Cerebellar nuclear complex (tissue), 1 donor: ENCODE measurements at places on chromosomes 11 and 22.

GRCh38 chr11:127651175-127651887 lies 650.8 kb upstream of the KIRREL3 start:
- DNase-seq = no peak

- DNase-seq = no peak
Measured at GRCh38 chr11:128783513-128783912, 83.6 kb downstream of the KCNJ1 start.

- DNase-seq = no peak
Measured at GRCh38 chr11:131108760-131109159, 192.5 kb upstream of the SNX19 start.

DNA sequence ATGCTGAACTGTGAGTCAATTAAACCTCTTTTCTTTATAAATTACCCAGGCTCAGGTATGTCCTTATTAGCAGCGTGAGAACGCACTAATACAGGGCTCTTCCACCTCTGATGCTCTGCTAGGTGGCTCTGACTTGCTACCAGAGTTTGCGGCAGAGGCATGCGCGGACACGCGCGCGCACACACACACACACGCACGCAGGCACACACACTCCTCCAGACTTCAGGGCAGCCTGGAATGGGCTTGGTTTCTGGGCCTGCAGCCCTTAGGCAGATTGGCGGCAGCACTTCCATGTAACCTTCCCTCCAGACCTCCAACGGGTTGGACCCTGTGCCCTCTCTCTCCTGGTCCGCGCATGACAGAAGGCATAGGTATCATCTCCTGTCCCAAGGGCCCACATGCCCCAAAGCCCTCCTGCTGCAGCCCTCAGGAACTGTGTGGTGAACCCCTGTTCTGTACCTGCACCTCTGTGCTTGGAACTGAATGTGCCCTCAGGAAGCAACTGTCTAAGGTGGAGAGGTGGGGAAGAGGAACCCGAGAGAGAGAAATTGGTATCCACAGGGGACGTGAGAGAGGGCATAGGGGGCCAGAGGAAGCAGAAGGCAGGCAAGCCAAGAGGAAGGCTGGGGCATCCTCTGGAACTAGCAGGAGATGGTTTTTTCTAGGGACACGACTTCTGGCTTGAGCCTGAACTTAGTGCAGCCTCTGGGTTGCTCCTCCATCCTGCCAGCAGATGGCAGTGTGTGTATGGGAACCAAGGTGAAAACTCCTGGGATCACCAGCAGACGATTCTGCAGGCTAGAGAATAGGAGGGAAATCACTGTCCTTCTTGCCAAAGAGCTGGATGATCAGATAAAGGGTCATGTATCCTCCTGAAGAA lies 23.4 kb upstream of the RIC3 start:
- no peak for DNase-seq

DNA sequence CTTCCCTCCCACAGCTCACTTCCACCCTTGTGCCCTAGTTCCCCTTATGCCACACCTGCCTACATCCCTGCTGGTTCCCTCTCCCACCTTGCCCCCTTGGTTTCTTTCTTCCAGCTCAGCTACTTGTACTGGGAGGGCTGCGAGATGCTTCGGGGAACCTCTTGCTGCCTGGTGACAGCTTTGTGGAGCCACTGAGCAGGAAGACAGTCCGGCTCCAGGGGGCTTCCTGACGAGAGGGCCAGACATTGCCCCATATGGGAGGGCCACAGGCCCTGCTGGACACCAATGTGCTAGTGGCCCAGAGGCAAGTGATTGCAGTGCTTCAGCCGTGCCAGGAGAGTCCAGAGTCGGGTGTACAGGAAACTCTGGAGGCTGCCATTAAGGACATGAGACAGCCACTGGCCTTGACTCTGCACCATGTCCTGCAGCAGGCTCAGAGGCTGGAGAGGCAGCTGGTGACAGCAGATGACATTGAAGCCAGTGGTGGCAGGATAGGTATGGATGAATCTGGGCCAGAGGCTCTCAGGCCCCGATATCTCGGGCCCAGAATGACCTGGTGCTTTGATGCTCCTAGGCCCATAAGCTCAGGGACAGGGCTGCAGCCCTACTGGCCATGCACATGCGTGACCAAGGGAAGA lies 54.3 kb downstream of the BTG4 start:
- DNase-seq = no peak

DNA sequence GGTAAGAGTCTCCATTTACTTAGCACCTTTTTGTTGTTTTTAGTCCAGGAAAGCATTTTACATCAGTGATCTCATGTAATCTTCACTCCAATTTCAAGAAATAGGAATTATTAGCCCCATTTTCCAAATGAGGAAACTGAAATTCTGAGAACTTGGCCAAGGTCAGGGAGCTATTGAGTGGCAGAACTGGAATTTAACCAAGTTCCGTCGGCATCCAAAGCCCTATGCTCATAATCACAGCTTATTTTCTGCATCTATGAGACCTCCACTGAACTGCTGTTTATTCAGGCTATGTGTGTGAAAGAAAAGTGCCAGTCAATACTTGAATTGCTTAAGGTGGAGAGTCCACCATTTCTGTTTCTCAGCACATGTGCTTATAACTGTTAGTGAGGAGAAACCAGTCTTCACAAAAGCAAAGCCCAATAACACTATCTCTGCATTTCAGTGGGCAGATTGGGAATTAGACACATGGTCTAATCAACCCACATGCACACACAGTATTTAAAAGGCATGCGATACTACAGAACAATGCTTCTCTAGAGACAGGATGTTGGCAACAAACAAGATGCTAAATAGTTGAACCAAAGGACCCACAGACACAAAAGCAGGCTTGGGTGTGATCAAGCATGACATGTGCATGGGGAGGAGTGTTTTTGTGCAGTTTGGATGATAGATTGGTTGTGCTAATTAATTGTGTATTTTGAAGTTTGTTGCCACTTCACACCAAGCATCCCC lies 780.6 kb downstream of the OPCML start:
- DNase-seq = no peak

- DNase-seq = no peak
Measured at GRCh38 chr22:19082101-19082500, 40.1 kb downstream of the DGCR2 start.

DNA sequence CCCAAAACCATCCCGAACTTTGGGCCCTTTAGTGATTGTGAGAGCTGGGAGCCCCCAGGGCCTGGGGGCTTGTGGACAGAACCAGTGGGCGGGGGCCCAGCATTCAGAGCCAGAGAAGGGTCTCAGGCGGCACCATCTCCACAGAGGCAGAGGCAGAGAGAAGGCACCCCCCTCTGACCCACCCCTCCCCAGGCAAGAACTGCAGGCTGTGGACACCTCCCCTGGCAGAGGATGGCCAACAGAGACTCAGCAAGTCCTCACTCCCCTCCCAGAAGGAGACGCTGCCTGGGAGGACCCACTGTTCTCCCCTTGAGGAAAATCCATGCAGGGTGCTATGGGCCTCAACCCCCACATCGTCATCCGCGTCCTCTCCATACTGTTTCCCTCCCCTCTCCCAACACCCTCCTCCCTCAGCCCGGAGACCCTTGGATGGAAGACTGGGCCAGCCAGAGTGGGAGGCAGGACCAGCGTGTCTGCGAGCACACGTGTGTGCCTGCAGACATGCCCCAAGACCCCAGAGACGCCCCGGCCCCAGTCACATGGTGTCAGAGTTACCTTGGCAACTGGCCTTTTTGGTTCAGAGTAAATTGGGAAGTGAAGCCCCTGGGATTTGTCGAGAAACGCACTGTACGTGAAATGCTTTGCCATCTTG lies 42.6 kb downstream of the KCNC1 start:
- DNase-seq = no peak

- no peak for DNase-seq
Measured at GRCh38 chr22:36644333-36644757, 59.2 kb downstream of the CACNG2 start.
